Motor neuron (in vitro differentiated cells): ENCODE measurements at places on chromosomes 1 and 21. TPM values are rescaled to one million over a fixed set of nuclear protein-coding genes. Genes with fewer than 3 reads are reported as not detected.

LMX1A gene
- total RNA-seq = 0.35 TPM in 1 of 2 replicates, not detected in the other

HRNR gene
- 2.0 and 2.9 TPM in 2 replicates for total RNA-seq

NID1 gene
- 53.1 and 58.8 TPM in 2 replicates for total RNA-seq

BLACAT1 gene
- 2.2 and 2.9 TPM in 2 replicates for total RNA-seq

PODN gene
- total RNA-seq = 2.4 and 3.1 TPM in 2 replicates

ZBED6 gene
- 8.3 and 9.5 TPM in 2 replicates for total RNA-seq

A3GALT2 gene
- total RNA-seq = not detected in 2 replicates

OR2T33 gene
- total RNA-seq = 0.20 TPM in 1 of 2 replicates, not detected in the other

CLIC6 gene
- 0.05 TPM in 2 replicates for total RNA-seq

CLIC4 gene
- total RNA-seq = 84.2 and 86.3 TPM in 2 replicates

SMCP gene
- not detected in 2 replicates for total RNA-seq

DHRS3 gene
- 41.2 and 44.9 TPM in 2 replicates for total RNA-seq

IL20 gene
- total RNA-seq = not detected in 2 replicates

ICOSLG gene
- total RNA-seq = 3.0 and 3.7 TPM in 2 replicates

FMO2 gene
- total RNA-seq = 0.31 TPM in 1 of 2 replicates, not detected in the other

LCE1C gene
- 0.63 and 0.76 TPM in 2 replicates for total RNA-seq

MFSD2A gene
- 46.3 and 48.6 TPM in 2 replicates for total RNA-seq

DIRAS3 gene
- 0.47 and 0.73 TPM in 2 replicates for total RNA-seq

CZIB gene
- total RNA-seq = 61.0 and 67.4 TPM in 2 replicates

NPHS2 gene
- 0.18 TPM in 1 of 2 replicates, not detected in the other for total RNA-seq

COL24A1 gene
- 4.3 and 4.4 TPM in 2 replicates for total RNA-seq

NIBAN1 gene
- total RNA-seq = 4.5 and 5.8 TPM in 2 replicates

CRYAA gene
- total RNA-seq = 0.36 TPM in 1 of 2 replicates, not detected in the other

TEX38 gene
- total RNA-seq = 0.68 and 0.88 TPM in 2 replicates

AMPD1 gene
- not detected in 2 replicates for total RNA-seq
